ENCODE measurements at places on chromosomes 11 and 22. TPM values are rescaled to one million over a fixed set of nuclear protein-coding genes. Genes with fewer than 3 reads are reported as not detected.
A peak's percentile ranks its signal among the peaks of the same experiment; 100 is the strongest.

GRCh38 chr11:74276581-74276980 is 34.9 kb downstream of the P4HA3 start:
- DNase-seq, result no peak

GRCh38 chr11:74721479-74721835 is 9.8 kb downstream of the CHRDL2 start:
- DNase-seq, result no peak

DNA sequence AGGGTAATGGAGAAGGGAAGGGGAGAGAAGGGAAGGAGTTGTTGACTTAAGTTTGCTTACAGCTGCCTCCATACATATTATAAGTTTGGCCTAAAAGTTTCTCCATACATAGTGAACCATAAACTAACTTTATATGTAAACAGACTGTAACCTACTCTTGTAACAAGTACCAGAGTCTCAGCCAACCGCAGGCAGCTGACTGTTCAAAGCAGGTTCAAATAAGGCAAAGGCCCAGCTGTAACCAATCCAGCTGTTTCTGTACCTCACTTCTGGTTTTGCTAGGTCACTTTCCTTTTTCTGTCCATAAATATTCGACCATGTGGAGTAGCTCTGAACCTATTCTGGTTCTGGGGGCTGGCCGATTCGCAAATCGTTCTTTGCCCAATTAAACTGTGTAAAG is 591.2 kb downstream of the INSC start:
- no peak for DNase-seq

DNA sequence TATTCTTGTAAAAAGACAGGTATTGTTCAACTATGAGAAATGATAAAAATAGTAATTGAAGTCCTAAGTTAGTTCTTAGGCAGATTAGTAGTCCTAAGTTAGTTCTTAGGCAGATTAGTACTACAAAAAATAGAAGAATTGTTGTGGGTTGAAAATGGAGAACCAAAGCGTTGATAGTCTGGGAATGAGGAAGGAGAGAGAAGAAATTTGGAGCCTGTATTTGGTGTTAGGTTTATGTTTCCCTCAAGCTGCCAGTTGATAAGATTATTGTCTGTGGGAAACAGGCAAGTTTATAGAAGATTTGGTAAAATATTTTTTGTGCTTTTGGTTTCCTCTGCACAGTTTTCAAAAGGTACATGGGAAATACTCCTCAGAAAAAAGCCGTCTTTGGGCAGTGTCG is 3.6 kb downstream of the BCO2 start:
- DNase-seq, result no peak

DNA sequence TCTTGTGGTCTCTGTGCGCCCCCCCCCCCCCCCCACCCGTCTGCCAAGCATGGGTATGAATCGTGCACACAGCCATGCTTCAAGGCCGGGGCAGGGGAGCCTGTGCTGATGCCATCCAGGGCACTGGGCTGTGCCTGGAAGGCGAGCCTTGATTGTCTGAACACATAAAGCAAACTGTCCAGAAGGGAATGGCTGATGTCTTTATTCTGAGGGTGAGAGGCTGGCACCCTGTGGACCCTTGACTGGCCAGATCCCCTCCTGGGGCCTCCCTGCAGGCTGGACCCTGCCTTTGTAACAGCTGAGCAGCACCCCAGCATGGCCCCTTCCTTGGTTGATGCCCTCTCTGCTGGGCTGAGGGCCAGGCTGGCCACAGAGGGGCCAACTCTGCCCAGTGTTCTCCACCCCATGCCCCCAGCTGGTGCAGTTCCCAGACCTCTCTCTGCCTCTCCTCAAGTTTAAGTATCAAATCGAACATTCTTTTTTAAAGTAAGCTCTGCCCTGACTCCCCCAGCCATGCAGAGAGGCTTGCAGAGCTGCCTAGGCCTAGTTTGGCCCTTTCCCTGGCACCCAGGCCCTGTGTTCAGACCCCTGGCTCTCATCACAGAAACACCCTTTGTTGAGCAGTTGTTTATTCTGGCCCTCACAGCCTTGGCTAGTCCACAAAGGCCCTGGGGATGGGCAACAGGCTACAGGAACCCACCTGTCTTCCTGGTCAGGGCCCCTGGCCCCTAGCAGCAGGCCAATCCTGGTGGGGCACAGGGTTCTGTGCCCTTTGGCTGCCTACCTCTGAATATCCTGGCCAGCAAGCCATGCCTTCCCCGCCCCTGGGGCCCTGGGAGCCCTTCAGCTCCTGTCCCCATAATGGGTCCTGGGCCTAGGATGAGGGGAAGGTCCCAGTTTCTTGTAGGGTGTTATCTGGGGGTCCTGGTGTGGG is 3.9 kb upstream of the RANBP1 start:
- peak; percentile 13 for DNase-seq

GRCh38 chr11:14124886-14125285 is 162.4 kb downstream of the SPON1 start:
- no peak for DNase-seq

DNA sequence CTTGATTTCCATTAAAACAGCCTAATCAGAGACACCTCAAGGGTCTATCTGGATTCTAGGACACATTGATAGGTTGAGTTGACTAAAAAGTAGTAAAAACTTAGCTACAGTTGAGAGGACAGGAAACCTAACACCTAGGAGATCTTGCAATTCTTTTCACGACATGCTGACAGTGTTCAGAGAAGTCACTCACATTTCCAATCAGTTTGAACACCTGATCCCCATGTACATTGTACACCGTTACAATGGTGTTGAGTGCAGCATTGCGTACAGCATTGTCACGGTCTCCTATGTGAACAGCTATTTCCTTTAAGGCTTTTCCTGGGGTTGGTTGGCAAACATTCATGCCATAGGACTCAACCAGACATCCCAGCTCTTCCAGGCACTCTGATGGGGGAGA is 42.8 kb downstream of the F2 start:
- no peak for DNase-seq

- DNase-seq, result no peak
Measured at GRCh38 chr11:84590106-84590505, 1037.0 kb downstream of the DLG2 start.

The FBLN1 gene
- 82.8 TPM for total RNA-seq

The RRM1 gene
- 28.5 TPM for total RNA-seq

Data from left ventricle myocardium inferior (tissue), 1 donor.